ENCODE measurements at places on chromosomes 12 and 14.

DNA sequence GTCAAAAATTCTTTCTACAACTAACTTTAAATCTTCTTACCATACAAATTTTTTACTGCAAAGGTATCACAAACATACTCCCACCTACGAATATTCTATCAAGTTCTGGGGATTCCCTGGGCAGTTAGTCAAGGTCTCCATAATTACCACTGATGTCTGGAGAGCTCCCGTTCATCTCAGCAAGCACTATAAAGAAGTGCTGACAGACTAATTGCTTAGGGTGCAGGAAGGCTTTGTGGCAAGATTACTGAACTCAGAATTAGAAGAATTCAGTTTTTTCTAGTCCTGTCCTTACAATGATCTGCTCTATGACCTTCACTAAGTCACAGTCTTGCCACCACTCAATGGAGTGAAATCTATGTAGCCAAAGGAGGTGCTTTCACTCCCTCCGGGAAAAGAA lies 61.5 kb downstream of the DUSP16 start:
- no peak for DNase-seq

DNA sequence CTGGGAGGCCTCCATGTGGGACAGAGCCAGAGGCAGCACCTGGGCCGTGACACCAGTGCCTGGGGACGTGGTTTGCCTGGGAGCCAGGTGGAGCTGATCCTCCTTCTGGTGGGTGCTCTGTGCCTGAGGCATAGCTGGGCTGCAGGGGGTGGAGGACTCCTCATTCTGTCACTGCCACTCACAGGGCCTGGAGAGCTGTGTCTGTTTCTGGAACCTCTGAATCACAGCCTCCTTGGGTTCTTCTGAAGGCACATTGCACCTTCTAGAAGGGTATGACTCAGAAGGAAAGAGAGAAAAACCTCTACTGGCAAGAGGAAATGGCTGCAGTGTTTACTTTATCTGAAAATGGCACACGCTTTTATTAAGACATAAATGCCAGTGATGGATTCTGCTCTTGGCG lies 659.8 kb downstream of the VRK1 start:
- no peak for DNase-seq

GRCh38 chr12:57165741-57166140 lies 18.3 kb upstream of the LRP1-AS start:
- no peak for DNase-seq

DNA sequence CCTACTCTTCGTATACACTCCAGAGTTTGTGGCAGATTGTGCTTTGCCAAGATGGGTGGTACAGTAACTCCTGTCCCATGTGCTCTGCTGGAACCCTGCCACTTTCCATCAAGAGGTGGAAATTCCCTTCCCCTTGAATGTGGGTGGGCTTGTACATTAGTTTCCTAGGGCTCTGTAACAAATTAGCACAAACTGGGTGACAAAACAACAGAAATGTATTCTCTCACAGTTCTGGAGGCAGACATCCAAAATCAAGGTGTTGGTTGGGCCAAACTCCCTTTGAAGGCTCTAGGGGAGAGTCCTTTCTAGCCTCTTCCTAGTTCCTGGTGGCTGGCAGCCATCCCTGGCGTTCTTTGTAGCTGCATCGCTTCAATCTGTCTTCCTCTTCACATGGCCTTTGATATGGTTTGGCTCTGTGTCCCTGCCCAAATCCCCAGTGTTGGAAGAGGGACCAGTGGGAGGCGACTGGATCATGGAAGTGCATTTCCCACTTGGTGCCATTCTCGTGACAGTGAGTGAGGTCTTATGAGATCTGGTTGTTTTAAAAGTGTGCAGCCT lies 117.5 kb downstream of the VRK1 start:
- no peak for DNase-seq

DNA sequence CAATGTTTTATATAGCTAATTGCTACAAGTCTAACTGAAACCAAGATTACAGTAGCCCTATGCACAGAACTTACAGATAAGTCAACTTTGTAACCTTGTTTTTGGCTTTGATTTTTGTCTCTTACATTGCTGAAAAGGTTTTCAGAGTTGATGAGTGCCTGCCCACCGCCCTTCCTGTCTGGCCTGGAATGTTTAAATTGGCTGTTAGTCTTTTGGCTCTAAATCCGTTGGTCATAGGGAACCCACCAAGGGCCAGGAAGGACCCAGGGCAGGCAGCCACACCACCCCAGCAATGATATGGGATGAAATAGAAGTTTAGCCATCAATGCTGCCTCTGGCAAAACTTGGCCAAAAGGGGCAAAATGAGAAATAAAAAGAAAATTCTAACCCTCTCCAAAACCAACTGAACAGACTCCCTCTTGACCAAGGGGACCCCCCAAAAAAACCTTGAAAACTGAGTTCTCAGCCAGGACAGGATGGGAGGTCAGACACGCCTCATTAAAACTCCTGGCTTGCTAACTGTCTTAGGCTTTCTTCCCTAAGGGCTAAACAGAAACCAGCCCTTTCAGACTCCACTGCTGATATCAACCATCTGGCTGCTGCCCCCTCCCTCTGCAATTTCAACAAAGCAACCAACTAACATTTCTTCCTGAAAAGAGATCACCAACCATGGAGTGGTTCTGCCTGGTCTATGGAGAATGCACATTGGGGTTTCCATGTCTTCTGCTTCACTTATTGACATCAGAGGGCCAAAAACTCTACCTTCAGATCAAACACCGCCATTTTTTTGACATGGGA lies 242.1 kb upstream of the NOS1 start:
- no peak for DNase-seq

GRCh38 chr14:54350203-54350602 lies 46.6 kb upstream of the CDKN3 start:
- no peak for DNase-seq

- DNase-seq = no peak
These were observed 6.0 kb downstream of the FAR2 start for GRCh38 chr12:29155079-29155478.

DNA sequence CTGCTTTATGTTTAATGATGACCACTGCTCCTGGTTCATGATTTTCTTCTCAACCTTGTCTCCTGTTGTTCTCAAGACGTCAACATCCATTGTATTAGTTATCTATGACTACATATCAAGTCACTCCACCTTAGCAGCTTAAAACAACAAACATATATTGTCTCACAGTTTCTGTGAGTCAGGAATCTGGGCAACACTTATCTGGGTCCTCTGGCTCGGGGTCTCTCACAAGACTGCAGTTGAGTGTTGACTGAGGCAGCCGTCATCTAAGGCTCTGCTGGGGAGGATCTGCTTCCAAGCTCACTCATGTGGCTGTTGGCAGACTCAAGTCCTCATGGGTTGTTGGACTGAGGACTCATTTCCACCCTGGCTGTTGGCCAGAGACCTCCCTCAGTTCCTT lies 27.3 kb upstream of the FRS2 start:
- no peak for DNase-seq

DNA sequence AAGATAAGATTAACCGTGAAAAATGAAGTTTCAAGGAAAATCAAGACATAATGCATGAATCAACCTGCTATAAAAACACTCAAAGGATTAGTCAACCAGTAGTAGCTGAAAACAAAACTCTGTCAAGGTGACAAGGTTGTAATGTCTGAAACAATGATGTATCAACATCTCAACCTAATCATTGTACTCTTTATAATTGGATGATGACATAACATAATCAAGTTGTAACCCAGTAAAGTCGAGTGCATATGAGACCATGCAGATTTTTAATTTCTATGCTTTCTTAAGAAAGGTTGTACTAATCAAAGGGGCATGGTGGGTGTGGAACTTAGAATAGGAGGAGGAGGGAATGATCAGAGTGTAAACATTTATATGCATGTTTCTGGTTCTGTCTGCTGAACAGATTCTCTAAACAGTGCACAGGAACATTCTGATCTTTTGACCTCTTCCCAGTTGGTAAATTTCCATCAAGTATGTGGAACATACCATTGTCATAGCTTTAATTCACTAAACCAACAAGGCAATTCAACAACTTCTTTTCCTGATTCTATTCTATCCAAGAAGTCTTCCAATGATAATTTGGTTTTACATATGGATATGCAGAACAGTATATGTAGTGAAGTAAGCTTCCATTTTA lies 253.7 kb downstream of the TTC6 start:
- no peak for DNase-seq

DNA sequence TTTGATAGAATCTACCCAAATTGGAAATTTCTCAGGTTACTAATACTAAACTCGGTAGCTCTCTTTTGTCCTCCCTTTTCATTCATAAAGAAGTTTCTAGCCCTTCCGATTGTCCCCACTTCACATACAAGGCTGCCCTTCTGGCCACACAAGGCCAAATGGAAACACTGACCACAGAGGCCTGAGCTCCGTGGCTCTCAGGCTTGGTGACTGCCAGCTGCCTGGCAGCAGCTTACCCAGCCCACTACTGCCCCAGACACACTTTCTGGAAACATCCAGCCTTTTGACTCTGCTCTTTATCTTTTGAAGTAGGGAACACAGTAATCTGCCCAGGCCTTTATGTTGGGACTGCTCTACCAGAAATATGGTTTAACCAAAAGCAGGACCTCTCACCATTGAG lies 167.2 kb downstream of the GCH1 start:
- DNase-seq = no peak

- DNase-seq = no peak
These were observed 626.6 kb downstream of the DIO2 start for GRCh38 chr14:79584679-79585078.

- DNase-seq = no peak
These were observed 104.6 kb downstream of the PTPRR start for GRCh38 chr12:70815971-70816391.

GRCh38 chr14:67986131-67986841 lies 166.7 kb downstream of the RAD51B start:
- no peak for DNase-seq

- no peak for DNase-seq
These were observed 5.0 kb downstream of the CMKLR1 start for GRCh38 chr12:108333898-108334699.

- no peak for DNase-seq
These were observed 46.7 kb downstream of the TMCC3 start for GRCh38 chr12:94603434-94604365.

DNA sequence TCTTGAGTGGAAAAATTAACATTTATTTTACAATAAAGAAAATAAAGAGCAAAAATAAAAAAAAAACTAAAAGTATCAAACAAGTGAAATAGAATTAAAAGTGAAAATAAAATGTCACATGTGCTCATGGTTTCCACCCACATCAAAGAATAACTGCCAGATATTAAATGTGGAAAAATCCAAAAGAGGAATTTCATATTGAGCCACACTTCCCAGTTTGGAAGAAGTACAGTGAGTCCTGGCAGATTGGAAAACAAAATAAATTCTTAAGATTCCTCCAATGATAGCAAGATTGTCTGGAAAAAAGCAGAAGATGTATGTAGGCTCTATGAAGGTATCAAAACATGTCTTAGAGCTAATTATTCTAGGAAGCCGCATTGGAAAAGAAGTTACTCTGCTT lies 1019.5 kb downstream of the SLC6A15 start:
- no peak for DNase-seq

GRCh38 chr12:92108651-92109050 lies 37.0 kb downstream of the BTG1 start:
- no peak for DNase-seq

Data from C1 segment of cervical spinal cord (tissue), 14 donors.